ENCODE measurements at places on chromosomes 4 and X.
A peak's percentile ranks its signal among the peaks of the same experiment; 100 is the strongest.

- DNase-seq = no peak
These were observed 255 bp upstream of the CNOT6L start for GRCh38 chr4:77819404-77819842.

DNA sequence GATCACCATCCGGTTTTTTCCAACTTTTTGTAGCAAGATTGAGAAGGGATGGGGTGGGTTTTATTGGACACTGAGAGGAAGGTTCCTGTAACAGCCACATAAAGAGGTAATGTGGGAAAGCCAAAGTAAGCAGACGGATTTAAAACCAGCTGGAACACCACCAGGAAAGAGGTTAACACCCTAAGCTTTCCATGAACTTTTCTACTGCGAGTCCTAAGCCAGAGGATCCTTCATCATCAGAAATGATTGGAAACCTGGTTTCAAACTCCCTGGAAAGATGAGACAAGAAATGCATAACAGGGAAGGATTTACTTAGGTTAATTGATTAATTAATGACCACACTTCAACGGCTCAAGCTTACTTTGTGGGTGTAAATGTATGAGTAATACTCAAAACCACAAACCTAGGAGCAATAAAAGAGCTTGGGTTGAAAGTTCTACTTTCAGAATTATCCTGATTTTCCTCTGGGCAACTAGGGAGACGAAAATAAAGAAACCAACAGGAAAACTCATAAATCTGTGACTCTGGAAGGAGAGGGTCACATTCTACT is 91.5 kb downstream of the COX18 start:
- no peak for DNase-seq

- DNase-seq = peak; percentile 2
These were observed 35.5 kb downstream of the DLG3 start for GRCh38 chrX:70479922-70480659.

DNA sequence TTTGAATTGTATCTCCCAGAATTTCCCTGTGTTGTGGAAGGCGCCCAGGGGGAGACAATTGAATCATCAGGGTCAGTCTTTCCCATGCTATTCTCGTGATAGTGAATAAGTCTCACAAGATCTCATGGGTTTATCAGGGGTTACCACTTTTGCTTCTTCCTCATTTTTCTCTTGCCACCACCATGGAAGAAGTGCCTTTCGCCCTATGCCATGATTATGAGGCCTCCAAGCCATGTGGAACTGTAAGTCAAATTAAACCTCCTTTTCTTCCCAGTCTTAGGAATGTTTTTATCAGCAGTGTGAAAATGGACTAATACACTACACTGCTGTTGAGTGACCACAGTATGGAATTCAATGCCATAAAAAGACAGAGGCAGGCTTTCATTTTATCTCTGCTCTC is 12.2 kb downstream of the CENPC start:
- DNase-seq = no peak

- DNase-seq = no peak
These were observed 15.9 kb upstream of the NOCT start for GRCh38 chr4:138999666-139000065.

DNA sequence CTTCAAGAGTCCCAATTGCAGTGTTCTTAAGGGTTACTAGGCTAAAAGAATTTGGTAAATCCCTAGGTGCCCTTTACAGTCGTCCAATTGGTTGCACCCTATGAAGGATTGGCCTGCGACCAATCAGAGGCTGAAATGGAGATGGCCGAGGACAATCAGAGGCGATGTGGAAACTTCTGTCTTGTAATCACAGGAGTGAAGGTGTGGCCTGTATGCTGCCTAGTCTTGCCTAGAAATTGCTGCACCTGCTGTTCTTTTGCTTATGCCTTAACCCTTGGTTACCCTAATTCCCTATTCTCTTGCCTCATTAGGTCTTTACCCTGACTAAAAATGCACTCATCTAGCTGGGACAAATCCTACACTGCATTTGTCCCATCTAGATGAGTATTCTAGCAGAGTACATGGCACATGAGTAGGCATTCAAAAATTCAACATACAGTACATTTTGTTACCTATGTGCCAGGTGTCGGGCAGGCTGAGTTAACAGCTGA is 1.0 kb upstream of the DCK start:
- no peak for DNase-seq

DNA sequence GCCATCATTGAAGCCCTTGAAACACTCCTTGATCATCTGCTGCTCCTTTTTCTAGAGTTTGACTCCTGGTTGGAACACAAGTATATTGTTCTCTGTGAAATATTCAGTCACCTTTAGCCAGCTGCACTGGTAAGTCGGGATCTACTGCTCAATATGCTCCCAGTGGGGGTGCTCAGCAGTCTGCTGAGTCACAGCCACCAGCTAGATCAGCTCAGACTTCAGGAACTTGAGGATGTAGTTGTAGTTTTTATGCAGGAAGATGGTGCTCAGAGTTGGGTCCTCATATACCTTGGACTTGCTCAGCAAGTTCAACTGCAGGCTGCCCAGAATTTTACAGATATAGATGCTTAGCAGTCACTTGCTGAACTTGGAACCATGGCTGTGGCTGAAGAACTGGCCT is 202.5 kb upstream of the RPL34 start:
- DNase-seq = no peak

GRCh38 chr4:65635051-65635821 is 35.1 kb downstream of the EPHA5 start:
- DNase-seq = peak; percentile 31

All from NCI-H226 (cell line).